ENCODE measurements at places on chromosomes 2 and 18.

DNA sequence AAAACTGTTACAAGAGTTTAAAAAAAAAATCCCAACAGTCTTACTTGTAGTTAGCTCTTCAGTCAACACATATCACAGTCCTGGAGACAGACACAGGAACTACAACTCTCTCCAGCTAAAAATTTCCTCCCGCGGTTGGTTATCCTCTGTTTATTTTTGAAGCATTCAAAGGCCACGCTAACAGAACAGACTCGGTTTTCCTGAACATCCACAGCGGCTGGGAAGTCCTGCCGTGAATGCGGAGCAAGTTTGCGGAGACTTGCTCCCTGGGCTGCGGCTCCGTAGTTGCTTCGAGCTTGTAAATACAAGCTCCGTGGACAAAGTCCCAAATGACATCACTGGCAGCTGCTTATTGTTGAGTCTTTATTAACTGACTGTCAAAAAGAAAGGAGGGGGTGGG, at the start of gene NCKAP5:
Gene NCKAP5 (minus strand): TSS at position 292 of the 400 bp plus-strand sequence. CDS start 50,937 bp downstream, outside the sequence.
- DNase-seq, result peak; percentile 22

- DNase-seq, result no peak
These were observed 31.1 kb downstream of the SLC40A1 start for GRCh38 chr2:189549449-189549832.

DNA sequence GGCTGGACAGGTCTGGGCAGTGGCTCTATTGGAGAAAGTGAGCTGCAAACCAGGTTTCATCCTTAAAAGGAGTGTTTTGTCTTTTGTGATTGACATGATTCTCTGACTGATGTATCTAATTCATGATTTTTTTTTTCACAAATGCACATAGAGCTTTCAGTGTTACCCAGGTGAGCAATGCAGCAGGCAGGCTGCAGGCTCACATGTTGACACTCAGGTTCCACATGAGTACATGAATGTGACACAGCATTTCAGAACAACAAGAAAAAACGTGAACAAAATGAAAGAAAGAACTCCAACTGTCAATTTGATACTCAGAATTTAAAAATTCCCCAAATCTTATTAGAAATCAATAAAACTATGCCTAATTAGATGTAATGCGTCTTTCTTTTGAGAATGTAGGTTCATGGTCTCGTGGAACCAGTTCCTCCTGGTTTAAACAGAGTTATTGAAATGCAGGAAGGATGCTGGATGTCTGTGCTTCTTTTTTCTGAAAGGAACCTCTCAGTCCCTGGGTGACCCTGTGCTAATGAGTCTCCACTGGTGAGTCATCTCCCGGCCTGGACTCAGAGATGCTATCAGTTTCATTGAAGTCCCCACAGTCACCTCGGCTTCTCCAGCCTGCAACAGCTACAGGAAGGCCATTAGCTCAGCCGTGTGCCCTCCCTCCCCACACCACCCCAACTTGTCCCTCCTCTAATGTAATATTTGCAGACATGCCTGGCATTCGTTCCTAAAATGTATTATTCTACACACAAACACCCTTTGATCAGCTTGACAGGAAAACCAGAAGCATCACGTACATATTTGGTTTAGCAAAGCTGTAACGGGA, 430.4 kb downstream of the LPIN1 start:
- peak; percentile 24 for DNase-seq

- DNase-seq, result no peak
These were observed 542.8 kb upstream of the ID2 start for GRCh38 chr2:8138923-8139667.

- DNase-seq, result no peak
These were observed 20.6 kb downstream of the CROCC2 start for GRCh38 chr2:240926516-240927389.

DNA sequence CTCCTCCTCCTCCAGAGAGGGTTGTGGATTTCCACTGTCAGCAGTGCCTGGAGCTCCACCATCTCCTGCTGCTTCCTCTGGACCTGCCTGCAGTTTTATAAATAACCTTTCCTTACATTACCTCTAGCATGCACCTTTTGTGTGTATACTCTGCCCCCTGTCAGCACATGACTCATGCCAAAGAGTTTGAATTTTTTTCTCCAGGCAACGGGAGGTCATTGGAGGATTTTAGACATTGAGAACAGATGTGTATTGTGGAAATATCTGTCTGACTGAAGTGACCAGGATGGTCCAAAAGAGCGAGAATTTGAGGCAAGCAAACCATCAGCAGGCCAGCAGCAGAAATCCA, 31.7 kb downstream of the IL37 start:
- DNase-seq, result no peak

- DNase-seq, result no peak
These were observed 465.5 kb upstream of the ID2 start for GRCh38 chr2:8216397-8216796.

GRCh38 chr18:77512152-77512551, 262.5 kb downstream of the GALR1 start:
- no peak for DNase-seq

GRCh38 chr2:239821694-239822075, 203.5 kb downstream of the NDUFA10 start:
- no peak for DNase-seq

DNA sequence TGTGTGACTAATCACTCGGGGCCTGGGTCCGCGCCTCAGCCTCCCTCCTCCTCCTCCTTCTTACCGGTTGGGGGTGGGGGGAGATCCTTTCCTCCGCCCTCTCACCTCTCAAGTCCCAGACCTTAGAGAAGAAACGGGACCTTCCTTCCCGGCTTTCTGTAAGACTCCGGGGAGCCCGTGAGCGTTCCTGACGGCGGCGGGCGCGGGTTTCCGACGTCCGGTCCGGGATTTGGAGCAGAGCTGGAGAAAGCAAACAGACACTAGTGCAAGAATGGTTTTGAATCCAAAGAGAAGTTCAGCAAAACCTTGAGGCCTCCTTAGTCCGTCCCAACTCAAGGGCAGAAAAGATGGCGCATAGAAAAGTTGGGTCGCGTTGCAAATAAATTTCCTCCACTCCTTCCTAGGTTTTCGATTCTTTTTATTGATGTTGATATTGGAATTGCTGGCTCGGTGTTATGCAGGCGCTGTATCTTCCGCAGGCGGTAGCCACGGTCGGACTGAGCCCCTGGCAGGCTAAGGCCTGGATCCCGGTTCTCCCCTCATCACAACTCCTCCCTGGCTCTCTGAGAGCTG, 2.0 kb downstream of the DLX1 start:
- no peak for DNase-seq

DNA sequence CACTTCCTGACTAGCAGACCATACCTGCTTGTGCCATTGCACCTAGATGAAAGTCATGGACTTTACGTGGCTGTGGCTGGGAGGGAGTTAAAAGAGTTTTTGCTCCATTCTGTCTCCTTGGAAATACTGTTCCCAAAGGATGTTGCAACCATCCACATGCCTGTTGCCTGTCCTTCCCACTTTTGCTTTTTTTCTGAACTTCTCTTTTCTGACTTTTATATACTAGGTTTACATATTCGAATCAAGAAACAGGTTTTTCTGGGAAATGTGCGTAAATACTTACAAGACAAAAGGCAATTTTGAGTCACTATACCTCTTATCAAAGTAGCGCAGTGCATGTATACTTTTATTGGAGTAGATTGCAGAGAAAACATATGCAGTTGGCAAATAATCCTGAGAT, 244.8 kb downstream of the PRKCE start:
- no peak for DNase-seq

DNA sequence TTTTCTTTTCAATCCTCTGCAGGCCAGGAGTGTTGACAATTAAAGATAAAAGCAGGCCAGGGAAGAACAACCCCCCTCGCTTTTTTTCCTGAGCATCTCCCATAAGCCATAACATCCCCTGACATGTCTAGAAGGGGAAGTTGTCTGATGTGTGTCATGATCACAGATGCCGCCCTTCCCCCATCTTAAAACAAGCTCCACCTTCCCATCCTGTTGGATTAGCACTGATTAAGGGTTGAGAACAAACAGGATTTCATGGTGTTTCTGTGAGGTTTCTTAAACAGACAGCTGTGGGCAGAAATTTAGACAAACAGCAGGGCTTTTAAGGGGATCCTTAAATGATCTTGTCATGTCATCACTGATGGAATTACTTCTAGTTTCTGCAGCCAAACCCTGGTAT, 59.4 kb upstream of the UPP2 start:
- DNase-seq, result no peak

DNA sequence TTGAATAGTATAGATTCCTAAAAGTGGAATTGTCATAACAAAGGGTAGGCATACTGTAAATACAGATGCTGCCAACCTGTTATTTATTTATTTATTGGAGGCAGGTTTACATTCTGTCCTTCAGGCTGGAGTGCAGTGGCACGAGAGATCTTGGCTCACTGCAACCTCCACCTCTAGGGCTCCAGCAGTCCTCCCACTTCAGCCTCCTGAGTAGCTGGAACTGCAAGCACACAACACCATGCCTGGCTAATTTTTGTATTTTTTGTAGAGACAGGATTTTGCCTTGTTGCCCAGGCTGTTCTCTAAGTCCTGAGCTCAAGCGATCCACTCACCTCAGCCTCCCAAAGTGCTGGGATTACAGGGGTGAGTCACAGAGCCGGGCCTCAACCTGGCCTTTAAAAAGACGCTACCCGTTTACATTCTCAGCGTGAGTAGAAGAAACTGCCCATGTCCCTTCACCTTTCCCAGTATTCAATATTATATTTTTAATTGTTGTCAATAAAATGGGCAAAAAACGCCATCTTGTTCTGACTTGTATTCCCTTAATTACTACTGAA, 3.0 kb upstream of the ROCK2 start:
- no peak for DNase-seq

DNA sequence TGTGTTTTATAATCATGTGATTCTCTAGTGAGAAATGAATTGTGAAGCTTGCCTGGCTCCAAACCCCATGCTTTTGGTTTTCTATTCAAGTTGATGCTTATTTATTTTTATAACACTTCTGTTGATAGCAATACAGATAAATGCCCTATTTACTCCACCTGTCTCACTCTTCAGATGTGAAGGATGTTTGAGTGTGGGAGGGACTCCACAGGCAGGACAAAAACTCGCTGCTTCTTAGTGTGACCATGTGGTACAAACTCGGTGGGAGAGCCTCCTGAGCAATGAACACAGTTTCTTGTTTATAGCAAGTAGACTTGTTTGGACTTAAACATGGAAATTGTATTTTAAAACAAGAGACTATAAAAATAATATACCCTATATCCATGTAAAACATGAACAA, 219.7 kb downstream of the GULP1 start:
- DNase-seq, result no peak

- no peak for DNase-seq
These were observed 35.1 kb upstream of the SLC14A1 start for GRCh38 chr18:45688833-45689232.

DNA sequence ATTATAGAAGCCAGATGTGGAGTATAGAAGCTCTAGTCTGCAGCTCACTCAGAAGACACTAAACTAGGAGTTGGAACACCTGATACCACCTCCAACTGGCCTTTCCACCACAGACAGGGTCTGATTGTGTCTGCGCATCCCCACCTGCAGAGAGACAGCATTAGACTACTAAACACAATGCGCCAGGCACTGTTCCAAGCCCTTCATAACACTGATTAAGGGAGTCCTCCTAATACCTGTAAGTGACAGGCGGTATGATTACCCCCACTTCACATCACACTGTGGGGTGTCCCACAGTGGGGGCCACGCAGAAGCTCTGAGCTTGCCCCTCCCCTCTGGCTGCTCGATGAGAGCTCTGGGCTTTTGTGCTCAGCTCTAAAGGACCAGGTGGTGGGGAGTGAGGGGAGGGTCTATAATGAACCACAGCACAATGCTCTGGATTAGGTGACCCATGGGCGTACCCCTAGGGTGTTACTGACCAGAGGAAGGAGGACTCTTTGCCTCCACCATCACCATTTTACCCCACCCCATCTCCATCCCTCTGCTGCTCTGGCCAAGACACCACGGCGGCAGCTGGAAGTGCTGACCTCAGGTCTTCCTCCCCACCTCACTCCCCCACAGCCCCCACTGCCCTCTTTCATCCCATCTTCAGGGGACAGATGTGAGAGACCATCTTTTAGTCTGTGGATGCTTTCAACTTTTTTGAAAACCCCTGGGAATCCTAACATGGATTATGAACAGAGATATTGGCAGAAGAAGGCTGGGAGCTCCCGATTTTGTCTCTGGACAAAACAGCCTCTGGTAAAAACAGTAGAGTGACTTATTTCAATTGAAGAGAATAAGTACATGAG, 145.1 kb downstream of the GFPT1 start:
- no peak for DNase-seq

- DNase-seq, result no peak
These were observed 53.1 kb downstream of the HPCAL1 start for GRCh38 chr2:10355471-10356438.

DNA sequence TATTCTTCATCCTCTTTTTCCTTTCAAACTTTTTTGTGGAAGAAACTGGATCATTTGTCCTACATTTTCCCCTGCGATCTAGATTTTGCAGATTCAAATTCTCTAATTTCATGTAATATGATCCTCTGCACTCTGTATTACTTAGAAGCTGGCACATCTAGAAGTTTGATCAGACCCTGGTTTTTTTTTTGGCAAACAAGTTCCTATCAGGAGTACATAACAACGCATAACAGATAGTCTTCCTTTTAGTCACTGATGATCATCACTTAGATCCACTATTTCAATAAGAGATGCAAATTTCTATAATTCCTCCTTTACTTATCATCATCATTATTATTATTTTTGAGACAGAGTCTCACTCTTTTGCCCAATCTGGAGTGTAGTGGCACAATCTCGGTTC, 117.1 kb downstream of the CDH2 start:
- DNase-seq, result no peak

- no peak for DNase-seq
These were observed 144.1 kb downstream of the FAM210A start for GRCh38 chr18:13582178-13582670.

DNA sequence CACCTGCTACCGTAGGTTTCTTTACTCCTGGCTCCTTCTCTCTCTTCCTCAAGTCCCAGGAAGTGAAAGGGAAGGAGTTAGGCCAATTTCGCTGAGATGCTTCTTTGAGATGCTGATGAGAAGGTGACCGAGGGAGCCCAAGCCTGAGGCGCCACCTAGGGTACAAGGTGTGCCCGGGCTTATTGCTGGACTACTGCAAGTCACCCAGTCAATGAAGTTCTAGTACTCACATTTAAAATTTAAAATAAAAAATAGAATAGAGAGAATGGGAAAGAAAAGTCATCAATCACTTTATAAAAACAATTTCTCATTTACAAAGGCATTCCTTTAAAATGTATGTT, 45.3 kb downstream of the ACAA2 start:
- DNase-seq, result peak; percentile 29

DNA sequence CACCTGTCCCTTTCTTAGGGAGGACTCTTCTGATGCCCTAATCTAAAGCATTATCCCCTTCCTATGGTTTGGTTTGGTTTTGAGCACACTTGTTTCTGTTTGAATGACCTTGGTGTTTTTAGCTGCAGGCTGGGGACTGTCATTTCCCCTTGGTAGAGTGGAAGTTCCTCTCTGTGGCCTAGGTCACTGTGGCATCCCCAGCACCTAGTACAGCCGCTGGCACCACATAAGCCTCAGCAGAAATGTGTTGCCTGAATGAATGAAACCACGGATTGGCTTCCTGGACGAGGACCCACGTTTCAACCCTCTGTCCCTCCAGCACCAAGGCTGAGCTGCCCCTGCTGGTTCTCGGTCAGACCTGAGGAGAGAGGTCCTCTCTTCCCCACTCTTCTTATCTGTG, 159.9 kb downstream of the CTIF start:
- no peak for DNase-seq

Measured in HEK293T (cell line).